ENCODE measurements at places on chromosomes 1 and 21. TPM values are rescaled to one million over a fixed set of nuclear protein-coding genes. Genes with fewer than 3 reads are reported as not detected.

MSH4 gene
- polyA plus RNA-seq, result not detected

BCL2L15 gene
- 34.1 TPM for polyA plus RNA-seq

DNA sequence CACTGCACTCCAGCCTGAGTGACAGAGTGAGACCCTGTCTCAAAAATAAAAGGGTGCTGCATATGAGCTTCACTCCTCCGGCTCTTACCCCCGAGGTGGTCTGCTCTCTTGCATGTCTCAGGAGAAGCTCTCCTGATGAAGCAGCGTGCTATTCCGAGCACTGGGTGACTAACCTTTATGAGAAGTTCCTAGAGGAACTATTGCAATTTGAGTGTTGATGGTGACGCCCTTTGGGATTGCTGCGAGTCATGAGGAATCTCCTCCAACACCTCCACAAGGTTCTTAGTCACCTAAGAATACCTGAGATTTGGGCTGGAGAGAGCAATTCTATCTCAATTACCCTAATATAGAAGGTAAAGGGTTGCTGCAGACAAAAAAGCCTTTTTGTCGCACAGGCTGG lies 40.8 kb upstream of the TINAGL1 start:
- no peak for DNase-seq

DNA sequence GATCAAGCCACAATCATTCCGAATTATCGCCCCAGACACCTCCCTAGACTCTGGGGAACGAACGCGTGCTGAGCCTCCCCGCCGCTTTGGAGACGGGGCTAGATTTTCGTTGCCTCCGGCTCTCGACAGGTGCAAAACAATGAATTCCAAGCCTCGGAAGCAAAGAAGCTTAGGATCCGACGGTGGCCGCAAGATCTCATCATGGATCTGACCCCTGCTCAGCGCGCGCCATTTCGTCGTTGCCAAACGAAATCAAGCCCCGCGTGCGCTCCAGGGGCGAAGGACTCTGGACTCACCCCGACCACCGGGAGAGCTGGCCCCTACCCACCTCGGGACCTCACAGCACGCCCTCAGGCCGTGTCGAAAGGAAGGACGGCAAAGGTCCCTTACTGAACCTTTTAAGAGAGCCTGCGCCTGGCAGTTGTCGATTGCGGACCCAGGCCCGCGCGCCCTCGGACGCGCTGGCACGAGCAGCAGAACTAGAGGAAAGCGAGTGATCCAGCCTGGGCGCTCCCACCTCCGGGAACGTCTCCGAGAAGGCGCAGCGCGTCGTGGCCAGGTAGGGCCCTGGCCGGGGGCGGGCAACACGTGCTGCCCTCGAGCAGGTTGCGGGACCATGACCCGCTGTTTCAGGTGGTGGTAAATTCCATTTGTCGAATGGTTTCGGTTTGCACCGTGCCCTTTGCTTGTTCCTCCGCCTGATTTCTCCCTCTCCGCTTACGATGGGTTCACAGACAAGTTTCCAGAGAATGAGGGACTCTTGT lies 1.6 kb upstream of the RUNX3 start:
- no peak for DNase-seq

GRCh38 chr1:62784509-62785365 lies 805 bp downstream of the ATG4C start:
- DNase-seq, result peak; percentile 9

LCE1C gene
- polyA plus RNA-seq, result 0.23 TPM

DNA sequence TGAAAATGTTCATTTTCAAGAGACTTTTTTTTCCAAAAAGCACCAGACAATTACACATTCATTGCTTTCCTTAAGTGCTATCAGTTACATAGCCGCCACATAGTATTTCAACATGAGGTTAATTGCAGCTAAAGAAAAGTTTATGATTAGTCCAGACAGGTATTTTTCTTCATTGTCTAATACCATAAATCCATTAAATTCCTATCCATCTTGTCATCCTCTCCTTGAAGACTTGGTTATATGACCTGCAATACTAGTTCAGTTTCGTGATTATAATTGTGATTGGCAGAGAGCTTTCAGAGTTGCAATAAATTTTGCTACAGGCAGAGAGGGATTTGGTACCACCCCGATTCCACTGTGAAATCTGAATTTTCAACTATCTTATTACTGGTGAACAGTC lies 437.7 kb downstream of the GPATCH2 start:
- no peak for DNase-seq

- peak; percentile 51 for DNase-seq
Measured at GRCh38 chr1:241934201-241934848, 23.2 kb upstream of the BECN2 start.

GRCh38 chr1:170273291-170274130 lies 127.8 kb downstream of the NTMT2 start:
- DNase-seq, result peak; percentile 64

- no peak for DNase-seq
Measured at GRCh38 chr1:206694171-206695124, 9.7 kb downstream of the MAPKAPK2 start.

DESI2 gene
- 9.8 TPM for polyA plus RNA-seq

DNA sequence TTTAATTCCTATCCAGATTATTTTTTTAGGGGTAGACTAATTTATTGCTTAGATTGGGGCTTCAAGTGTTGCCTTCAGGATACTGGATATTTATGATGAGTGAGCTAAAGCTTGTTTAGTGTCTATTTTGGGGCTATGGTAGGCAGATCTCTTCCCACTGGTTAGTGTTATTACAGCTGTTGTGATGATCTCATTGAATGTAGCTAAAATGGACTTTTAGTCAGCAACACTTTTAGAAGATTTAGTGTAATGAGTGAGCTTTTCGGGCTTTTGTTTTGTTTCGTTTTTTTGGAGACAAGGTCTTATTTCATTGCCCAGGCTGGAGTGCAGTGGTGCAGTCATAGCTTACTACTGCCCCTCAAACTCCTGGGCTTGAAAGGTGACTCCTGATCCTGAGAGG lies 14.2 kb downstream of the THRAP3 start:
- DNase-seq, result no peak

DNA sequence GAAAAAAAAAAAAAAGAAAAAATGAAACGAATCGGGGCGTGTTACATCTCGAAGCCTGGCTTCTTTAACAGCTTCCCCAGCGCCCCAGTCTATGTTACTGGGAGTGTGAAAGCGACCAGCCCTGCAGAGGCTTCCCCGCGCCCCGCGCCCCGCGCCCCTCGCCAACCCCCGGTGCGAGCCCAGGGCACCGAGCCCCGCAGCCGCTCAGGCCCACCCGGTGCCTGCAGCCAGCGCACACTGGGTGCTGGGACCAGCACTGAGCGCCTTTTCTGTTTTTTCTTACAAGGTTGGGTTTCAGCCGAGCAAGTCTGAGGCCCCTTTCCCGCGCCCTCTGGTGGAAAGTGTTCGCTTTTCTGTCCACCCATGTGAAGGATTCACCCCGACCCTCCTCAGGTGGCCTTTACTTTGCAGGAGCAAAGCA lies 42.1 kb upstream of the ZNF496 start:
- peak; percentile 48 for DNase-seq

SMYD3 gene
- 11.2 TPM for polyA plus RNA-seq

DNA sequence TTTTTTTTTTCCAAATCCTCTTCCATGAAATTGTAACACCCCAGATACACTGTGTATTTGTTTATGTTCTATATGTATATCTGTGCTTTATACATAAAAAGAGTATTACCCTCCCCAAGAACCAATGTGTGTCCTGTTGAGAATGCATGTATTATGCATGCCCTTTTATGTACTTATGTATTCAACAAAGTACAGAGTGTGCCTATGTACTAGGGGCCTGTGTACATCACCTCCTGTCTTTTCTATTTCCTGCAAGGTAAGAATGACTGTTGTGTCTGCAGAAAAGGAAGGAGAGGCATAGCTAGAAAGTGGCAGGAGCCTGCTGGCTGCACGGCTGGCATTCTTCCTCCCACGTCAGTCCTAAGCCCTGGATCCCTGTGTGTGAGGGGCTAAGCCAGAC lies 7.0 kb downstream of the TMEM61 start:
- DNase-seq, result no peak

INPP5B gene
- polyA plus RNA-seq, result 7.2 TPM

OR2L3 gene
- polyA plus RNA-seq, result not detected

DNA sequence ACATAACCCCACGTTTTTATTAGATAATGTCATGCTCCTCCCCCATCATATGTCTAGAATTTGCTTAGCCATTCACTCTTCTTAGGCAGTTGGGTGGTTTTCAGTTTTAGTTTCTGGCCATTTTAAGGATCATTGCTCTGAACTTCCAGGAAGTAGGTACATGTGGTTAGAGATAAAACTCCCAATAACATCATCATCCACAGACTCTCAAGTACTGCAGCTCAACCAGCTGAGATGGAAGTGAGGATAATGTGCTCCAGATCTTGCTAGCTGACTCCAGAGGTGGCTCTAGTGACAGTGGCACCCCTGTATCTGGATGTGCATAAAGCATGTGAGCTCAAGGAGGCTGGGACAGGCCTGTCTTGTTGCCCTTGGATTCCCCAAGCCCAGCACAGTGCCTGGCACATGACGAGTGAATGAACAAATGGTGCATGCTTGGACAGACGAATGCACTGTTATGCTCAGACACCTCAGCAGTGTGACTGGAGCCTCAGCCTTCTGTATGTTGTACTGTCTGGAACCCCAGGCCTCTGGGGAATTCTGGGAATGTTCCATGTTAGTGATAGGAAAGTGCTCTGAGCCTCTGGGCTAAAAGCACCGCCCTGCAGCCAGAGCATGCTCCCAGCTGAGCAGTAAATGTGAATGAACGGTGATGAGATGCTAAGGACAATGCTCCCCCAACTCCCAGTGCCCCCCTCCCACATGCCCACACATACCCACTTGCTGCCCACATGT lies 16.4 kb upstream of the KCNN3 start:
- DNase-seq, result no peak

DNA sequence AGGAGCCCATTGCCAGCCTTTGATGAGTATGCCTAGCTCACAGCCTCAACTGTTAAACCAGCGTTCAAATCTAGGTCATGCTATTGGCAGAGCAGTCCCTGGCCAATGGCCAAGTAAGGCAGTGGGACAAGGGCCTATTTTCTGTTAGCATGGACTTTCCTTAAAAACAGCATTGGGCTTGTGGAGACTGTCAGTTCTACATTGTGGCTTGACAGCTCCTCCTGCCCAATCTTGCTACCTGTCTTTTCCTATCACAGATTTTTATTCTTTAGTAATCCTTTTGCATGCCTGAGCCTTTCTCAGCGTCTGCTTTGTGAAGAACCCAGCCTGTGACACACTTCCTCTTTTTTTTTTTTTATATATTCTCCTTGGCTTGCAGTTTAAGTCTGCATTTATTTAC lies 56.4 kb downstream of the DIP2A start:
- DNase-seq, result peak; percentile 59

CYP4A11 gene
- polyA plus RNA-seq, result 0.68 TPM

- no peak for DNase-seq
Measured at GRCh38 chr1:87393445-87394085, 64.9 kb downstream of the LMO4 start.

DNA sequence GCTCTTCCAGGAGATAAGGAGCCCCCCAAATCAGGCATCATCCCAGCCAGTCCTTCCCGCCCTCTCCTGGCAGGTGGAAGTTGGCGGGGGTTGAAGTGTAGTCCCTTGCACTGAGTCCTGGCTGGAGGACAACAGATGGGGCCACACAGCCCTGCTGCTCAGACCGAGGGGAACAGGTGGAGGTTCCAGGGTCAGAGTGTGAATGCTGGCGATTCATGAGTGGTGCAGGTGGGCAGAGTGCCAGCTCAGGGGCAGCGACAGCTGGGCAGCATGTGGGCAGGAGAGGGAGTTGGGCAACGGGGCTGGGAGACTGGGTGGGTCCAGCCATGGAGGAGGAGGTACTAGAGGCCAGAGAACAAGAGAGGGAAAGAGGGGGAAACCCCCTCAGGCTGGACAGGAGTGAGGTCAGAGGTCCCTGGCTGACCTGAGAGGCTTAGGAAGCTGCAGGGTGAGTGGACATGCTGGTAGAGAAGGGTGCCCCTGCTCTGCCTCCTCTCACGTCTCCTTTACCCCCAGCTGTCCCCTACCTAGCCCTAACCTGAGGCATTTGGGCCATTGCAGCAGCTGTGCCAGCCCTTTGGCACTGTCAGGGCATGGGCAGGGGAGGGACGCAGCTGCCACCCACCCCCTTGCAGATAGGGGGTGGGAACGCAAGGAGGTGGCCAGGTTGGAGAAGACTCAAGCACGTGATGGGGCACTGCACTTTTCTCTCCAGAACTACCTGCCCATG lies 11.3 kb upstream of the ADORA1 start:
- no peak for DNase-seq

AJAP1 gene
- polyA plus RNA-seq, result 0.10 TPM

WNT3A gene
- 0.31 TPM for polyA plus RNA-seq

INTS7 gene
- polyA plus RNA-seq, result 5.8 TPM

NBL1 gene
- polyA plus RNA-seq, result 111 TPM

- no peak for DNase-seq
Measured at GRCh38 chr21:41638201-41638790, 128.6 kb downstream of the RIPK4 start.

DNA sequence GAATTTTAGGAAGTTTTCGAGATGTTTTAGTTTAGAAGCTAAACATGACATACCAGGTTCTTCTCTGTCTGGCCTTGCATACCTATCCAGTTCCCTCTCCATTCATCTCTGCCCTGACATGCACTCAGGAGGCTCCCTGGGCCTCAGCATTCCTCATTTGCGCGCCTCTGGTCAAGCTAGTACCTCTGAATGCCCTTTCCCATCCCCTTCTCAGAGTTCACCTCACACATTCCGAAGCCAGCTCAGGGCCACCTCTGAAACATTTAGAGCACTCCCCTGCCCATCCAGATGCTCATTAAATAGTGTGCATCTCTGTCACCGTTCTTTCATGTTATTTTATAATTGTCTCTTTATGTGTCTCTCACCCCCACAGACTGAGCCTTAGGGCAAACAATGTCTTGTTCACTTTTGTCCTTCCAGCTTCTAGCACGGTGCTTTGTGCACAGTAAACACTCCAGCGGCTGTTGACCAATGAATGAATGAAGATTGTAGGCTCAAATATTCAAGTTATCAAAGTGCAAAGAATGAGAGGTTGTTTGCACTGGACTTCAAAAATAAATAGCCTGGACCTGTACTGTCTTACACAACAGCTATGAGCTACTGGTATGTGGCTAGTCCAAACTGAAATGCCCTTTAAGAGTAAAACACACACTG lies 1.2 kb upstream of the DHCR24 start:
- peak; percentile 36 for DNase-seq

DNA sequence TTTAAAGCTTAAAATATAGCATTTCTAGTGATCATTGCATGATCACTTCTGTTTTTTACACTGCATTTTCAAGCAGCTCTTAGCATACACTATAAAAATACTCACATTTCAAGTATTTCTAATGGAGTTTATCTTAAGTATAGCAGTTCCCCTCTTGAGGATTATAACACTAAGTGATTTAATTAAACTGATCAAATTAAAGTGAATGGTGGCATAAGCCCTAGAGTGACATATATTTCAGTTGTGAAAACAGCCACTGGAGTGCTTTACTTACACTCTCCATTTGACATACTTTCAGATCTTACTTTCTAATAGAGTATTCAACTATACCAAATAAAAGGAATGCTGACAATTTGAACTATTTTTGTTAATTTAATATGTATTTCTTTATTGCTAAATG lies 623.3 kb upstream of the TMPRSS15 start:
- DNase-seq, result no peak

- DNase-seq, result no peak
Measured at GRCh38 chr1:84356881-84357280, 41.4 kb upstream of the DNASE2B start.

- DNase-seq, result peak; percentile 83
Measured at GRCh38 chr1:209150114-209150513, 433.4 kb upstream of the CAMK1G start.

- DNase-seq, result no peak
Measured at GRCh38 chr1:95850165-95850649, 616.2 kb downstream of the RWDD3 start.

- peak; percentile 60 for DNase-seq
Measured at GRCh38 chr1:8122477-8123407, 96.6 kb upstream of the ERRFI1 start.

MCOLN2 gene
- polyA plus RNA-seq, result 0.50 TPM

All from stomach (tissue), 19 donors.